NCI-H187 treated with DMSO at 0.1 percent for 48 hours (cell line): ENCODE measurements at places on chromosomes 6 and 20.

GRCh38 chr20:52196845-52197244 is 5.3 kb upstream of the ZFP64 start:
- no peak for DNase-seq

GRCh38 chr6:130189531-130190397 is 33.0 kb downstream of the SAMD3 start:
- DNase-seq, result no peak

- no peak for DNase-seq
Observed at GRCh38 chr6:93300661-93301060, 118.7 kb downstream of the EPHA7 start.

- no peak for DNase-seq
Observed at GRCh38 chr20:34365765-34366213, 2.7 kb downstream of the ITCH start.

GRCh38 chr6:170224694-170225660 is 65.9 kb downstream of the DLL1 start:
- DNase-seq, result no peak

DNA sequence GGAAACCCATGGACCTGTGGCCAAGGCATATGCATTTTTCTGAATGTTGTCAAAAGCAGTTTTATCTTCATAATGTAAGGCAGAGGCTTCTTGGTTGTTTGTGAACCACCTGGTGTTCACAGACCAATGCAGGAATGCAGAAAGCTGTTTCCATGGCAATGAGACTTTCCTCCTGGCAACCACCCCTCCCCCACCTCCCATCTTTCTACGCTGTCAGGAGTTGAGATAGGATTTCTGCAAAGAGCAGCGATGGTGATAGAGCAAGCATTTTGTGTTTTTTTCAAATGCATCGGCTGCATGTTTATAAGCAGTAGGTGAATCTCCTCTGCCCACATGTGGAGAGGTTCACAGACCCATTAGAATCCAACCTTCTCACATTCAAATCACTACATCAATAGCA is 114.1 kb upstream of the SMLR1 start:
- DNase-seq, result no peak

GRCh38 chr6:125959041-125959440 is 2.5 kb downstream of the HINT3 start:
- no peak for DNase-seq

- no peak for DNase-seq
Observed at GRCh38 chr6:44094403-44095242, 32.6 kb downstream of the MRPL14 start.

- DNase-seq, result no peak
Observed at GRCh38 chr20:43433250-43433854, 24.3 kb upstream of the SRSF6 start.

DNA sequence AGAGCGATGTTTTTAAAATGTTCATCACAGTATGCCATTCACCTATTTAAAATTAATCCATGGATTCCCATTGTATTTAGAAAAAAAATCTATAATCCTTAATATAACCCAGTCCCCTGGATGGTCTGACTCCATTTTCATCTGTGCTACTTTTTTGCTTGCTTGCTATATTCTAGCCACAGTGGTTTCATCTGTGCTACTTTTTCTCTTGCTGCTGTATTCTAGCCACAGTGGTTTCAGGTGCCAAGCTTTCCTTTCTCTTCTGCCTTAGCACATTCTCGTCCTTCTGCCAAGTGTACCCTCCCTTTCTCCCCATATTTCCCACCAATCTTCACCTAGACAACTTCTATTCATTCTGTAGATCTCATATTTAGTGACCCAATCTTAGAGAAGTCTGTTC is 33.3 kb upstream of the SOX4 start:
- no peak for DNase-seq

- no peak for DNase-seq
Observed at GRCh38 chr6:167350275-167350696, 25.4 kb downstream of the TTLL2 start.
